ENCODE measurements at places on chromosomes 12 and 14. TPM values are rescaled to one million over a fixed set of nuclear protein-coding genes. Genes with fewer than 3 reads are reported as not detected.

- H3K4me3 ChIP-seq, result no peak overlapping the region
- peaks cover 8% of the 10 kb centered on the region for H3K4me1 ChIP-seq
- no peaks in the 10 kb centered on the region for H3K36me3 ChIP-seq
- H3K27me3 ChIP-seq, result peaks cover 12% of the 10 kb centered on the region
Measured at GRCh38 chr14:38989922-38990546, 113.0 kb downstream of the SEC23A start.

DNA sequence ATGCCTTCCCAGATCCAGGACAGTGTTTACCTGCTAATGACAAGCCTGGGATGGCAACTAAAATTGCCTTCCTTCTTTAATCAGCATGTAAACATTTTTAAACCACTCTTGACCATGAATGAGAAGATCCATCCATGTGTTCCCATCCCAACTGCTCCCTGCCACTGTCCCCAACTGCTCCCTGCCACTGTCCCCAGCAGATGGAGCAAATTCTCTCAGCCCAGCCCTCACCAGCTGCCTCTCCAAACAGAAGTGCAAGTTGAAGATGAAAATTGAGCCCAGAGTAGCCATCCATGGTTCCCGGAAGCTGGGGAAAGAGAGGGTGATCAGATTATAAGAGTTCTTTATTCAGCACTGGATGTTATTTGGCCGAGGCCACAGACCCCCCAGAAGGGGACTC, 133.1 kb downstream of the SLC15A4 start:
- H3K36me3 ChIP-seq, result no peaks in the 10 kb centered on the region
- DNase-seq, result no peak
- H3K27ac ChIP-seq, result no peak overlapping the region
- no peaks in the 10 kb centered on the region for H3K27me3 ChIP-seq
- no peak overlapping the region for H3K4me3 ChIP-seq
- no peaks in the 10 kb centered on the region for H3K4me1 ChIP-seq

Gene SPIC
- not detected for total RNA-seq

GRCh38 chr14:76576047-76576741, 185.1 kb upstream of the VASH1 start:
- H3K4me3 ChIP-seq, result no peak overlapping the region
- no peak for DNase-seq
- H3K27ac ChIP-seq, result no peak overlapping the region
- no peaks in the 10 kb centered on the region for H3K36me3 ChIP-seq
- H3K27me3 ChIP-seq, result no peaks in the 10 kb centered on the region
- no peaks in the 10 kb centered on the region for H3K4me1 ChIP-seq

DNA sequence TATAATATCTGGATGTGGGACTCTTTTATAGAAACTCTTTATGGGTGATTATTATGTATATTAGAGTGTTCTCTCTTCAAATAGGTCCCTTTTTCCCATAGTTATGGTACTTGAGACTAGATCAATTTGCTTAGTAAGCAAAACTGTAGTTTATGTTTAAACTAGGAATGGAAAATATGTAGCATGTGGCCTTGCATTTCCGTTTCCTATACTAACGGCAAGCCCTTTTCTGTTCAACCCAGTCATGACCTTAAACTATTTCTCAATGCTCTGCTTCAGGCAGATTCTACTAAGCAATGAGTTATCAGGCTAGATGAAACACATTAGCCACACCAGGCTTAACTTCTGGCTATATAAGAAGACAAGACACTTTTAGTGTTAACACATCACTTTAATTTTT, 84.6 kb downstream of the OTOGL start:
- no peaks in the 10 kb centered on the region for H3K36me3 ChIP-seq
- no peak for DNase-seq
- H3K4me3 ChIP-seq, result no peak overlapping the region
- no peak overlapping the region for H3K27ac ChIP-seq
- H3K4me1 ChIP-seq, result peaks cover 5% of the 10 kb centered on the region

DNA sequence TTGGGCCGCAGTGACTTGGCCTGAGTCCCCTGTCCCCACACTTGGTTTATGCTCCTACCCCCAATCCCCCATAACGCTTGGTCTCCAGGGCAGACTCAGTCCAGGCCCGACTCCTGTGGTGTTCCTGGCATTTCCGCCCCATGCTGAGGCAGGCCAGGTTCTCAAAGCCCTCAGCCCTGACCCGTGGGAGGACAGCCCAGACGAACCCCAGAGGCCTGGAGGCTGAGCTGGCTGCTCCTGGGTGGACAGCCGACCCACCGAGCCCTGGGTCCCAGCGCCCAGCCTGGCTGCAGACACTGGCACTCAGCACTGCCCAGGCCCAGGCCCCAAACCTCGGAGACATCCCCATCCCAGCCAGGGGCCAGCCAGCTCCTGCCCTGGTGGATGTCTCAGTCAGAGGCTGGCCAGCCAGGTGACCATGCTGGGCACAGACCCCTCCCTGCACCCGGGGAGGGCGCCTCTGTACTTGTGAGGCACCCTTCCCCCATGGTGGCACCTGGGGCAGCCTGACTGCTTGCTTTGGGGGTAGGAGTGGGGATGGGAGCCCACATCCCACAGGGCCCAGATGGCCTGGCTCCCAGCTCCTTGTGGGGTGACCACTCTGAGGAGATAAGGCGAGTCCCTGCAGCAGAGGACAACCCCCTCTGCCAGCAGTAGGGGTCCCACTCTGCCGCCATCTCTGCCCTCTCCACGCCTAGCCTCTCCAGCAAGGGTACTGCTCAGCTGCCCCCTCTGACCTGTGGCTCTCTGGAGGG, 1.4 kb downstream of the PLD4 start:
- DNase-seq, result no peak
- no peak overlapping the region for H3K4me3 ChIP-seq
- no peak overlapping the region for H3K27ac ChIP-seq
- no peaks in the 10 kb centered on the region for H3K4me1 ChIP-seq

DNA sequence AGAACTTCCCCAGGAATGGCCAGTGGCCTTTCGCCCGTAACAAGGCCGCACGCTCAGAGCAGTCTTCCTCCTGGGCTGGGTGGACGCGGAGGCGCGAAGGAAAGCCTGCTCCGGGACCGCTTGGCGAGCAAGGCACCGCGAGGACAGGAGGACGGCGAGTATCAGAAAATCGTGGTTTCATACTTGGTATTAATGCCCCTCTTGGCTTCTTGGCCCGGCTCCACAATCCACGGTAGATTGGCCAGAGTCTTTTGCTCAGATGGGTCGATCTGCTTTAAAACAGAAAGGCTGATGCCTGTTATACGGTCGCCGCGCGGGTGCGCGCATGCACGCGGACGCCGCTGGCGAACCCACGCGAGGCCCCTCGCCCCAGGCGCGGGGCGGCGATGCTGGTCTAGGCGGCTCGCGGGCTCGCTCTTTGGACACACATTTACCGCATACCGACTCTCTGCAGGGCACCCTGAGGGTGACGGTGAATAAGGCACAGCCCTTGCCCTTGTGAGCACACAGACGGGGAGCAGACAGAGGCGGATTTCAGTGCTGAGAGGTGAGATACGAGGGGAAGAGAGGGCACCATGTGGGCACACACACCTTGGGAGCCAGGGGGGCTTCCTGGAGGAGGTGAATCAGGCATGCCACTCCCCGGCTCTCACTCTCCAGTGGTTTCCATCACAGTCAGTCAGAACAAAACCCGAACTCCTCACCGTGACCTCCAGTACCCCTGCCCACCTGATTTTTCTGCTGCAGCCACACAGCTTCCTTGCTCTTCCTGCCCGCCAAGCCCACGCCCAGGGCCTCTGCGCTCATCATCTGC, 100.7 kb downstream of the APAF1 start:
- no peaks in the 10 kb centered on the region for H3K36me3 ChIP-seq
- peak; percentile 25 for DNase-seq
- H3K4me1 ChIP-seq, result peaks cover 12% of the 10 kb centered on the region
- H3K4me3 ChIP-seq, result peak overlapping the region; percentile 59

Gene HOXC11
- total RNA-seq, result not detected

DNA sequence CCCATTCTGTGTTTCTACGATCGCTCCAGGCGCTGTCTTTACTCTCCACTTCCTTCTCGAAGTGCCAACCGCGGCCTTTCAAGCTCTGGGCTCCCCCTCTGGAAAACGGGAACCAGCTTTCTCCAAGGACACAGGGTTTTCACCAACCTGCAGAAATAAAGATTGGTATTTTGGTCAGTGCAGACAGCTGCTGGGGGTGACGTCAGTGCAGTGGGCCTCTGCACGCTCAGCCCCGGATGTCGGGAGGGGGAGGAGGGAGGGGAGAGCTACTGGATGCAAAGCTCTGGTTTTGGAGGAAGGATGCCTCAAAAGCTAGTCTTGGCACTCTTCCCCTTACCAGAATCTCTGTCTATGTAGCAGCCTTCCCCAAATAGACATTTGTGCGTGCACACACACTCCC, 19.9 kb downstream of the HRK start:
- no peaks in the 10 kb centered on the region for H3K36me3 ChIP-seq
- H3K27ac ChIP-seq, result no peak overlapping the region
- peaks cover 14% of the 10 kb centered on the region for H3K4me1 ChIP-seq
- peak; percentile 77 for DNase-seq

DNA sequence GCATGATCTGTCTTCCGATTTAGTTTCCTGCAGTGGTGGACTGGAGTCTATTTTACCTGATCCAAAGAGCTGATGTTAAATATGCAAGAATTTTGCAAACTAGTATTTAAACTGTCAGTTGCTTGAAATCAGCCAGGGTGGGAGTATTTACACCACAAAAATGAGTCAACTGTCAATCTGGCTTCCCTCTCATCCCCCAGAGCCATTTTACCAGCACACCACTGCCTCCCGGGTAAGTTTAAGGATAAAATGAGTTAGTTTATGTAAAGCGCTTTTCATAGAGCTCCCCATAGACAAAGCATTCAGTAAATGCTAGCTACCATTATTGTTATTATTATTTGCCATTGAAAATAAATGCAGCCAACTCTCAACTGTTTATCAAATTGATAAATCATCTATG, 106.3 kb upstream of the FRMD6 start:
- no peaks in the 10 kb centered on the region for H3K36me3 ChIP-seq
- no peaks in the 10 kb centered on the region for H3K4me1 ChIP-seq
- peaks cover 6% of the 10 kb centered on the region for H3K27me3 ChIP-seq
- no peak overlapping the region for H3K27ac ChIP-seq

GRCh38 chr14:45194964-45195363, 58.0 kb downstream of the MIS18BP1 start:
- peaks cover 5% of the 10 kb centered on the region for H3K4me1 ChIP-seq
- H3K36me3 ChIP-seq, result peaks cover 17% of the 10 kb centered on the region
- no peaks in the 10 kb centered on the region for H3K27me3 ChIP-seq
- DNase-seq, result no peak
- H3K27ac ChIP-seq, result no peak overlapping the region
- H3K4me3 ChIP-seq, result no peak overlapping the region

GRCh38 chr12:120579179-120579578, 2.0 kb downstream of the POP5 start:
- no peak overlapping the region for H3K4me3 ChIP-seq
- H3K4me1 ChIP-seq, result peaks cover 38% of the 10 kb centered on the region
- H3K36me3 ChIP-seq, result peaks cover 47% of the 10 kb centered on the region
- no peak overlapping the region for H3K27ac ChIP-seq

DNA sequence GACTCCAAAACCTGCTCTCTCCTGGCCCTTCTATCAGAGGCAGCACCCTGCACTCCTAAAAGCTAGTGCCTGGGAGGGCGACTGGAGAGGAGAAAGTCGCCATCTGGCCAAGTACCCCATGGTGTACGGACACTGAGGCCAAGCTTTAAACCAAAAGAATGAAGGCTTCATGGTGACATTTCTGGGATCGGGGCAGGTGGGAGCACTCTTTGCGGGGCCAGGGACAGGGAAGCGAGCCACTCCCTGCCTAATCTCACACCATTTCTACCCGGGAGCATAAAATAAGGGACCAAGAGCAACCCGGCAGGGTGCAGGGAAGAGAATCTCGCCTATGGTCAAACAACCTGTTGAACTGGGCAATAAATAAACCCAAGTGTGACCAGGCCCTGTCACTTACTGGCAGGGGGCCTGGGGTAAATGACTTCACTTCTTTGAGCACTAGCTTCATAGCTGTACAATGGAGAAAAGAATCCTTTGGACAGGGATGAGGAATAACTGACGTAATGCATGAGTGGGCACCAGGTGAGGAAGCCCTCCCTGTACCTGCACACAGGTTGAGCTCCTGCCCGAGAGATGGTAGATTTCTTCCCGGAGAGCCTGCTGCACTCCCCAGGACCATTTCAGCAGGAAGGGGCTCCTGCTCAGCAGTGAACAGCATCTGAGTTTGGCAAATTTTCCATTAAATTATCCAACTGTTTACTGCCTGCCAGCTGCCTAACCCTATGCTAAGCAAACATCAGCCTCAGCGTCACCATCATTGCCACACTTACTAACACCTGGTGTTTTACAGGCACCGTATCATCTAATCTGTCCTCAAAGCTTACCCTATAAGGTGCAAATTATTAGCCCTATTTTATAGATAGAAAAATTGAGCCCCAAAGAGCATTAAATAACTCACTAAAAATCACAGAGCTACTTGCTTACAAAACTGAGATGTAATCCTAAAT, 2.0 kb downstream of the SERPINA1 start:
- no peaks in the 10 kb centered on the region for H3K36me3 ChIP-seq
- peaks cover 5% of the 10 kb centered on the region for H3K4me1 ChIP-seq
- no peak overlapping the region for H3K4me3 ChIP-seq
- no peaks in the 10 kb centered on the region for H3K27me3 ChIP-seq
- no peak for DNase-seq
- no peak overlapping the region for H3K27ac ChIP-seq

Gene LGR5
- not detected for total RNA-seq

GRCh38 chr12:4107911-4108697, 165.5 kb upstream of the CCND2 start:
- peak overlapping the region; percentile 92 for H3K27ac ChIP-seq
- H3K27me3 ChIP-seq, result no peaks in the 10 kb centered on the region
- H3K4me3 ChIP-seq, result no peak overlapping the region
- peak; percentile 20 for DNase-seq
- peaks cover 13% of the 10 kb centered on the region for H3K36me3 ChIP-seq

GRCh38 chr12:72230589-72230988, 41.6 kb upstream of the TRHDE start:
- no peaks in the 10 kb centered on the region for H3K27me3 ChIP-seq
- no peak for DNase-seq
- H3K4me1 ChIP-seq, result no peaks in the 10 kb centered on the region
